Cortex of kidney (tissue), 1 donor: ENCODE measurements at places on chromosomes 4 and X.

DNA sequence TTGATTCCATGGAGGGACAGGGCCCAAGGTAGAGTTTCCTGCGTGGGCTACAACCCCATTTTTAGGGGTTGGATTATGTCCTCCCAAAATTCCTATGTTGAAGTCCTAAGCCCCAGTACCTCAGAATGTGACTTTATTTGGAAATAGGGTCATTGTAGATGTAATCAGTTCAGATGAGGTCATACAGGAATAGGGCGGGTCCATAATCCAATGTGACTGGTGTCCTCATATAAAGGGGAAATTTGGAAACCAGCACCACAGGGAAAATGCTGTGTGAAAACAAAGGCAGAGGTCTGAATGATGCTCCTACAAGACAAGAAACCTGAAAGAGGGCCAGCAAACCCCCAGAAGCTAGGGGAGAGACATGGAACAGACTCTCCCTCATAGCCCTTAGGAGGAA is 31.1 kb upstream of the MAMLD1 start:
- DNase-seq = no peak

GRCh38 chr4:2497931-2498330 is 29.0 kb downstream of the RNF4 start:
- no peak for DNase-seq

DNA sequence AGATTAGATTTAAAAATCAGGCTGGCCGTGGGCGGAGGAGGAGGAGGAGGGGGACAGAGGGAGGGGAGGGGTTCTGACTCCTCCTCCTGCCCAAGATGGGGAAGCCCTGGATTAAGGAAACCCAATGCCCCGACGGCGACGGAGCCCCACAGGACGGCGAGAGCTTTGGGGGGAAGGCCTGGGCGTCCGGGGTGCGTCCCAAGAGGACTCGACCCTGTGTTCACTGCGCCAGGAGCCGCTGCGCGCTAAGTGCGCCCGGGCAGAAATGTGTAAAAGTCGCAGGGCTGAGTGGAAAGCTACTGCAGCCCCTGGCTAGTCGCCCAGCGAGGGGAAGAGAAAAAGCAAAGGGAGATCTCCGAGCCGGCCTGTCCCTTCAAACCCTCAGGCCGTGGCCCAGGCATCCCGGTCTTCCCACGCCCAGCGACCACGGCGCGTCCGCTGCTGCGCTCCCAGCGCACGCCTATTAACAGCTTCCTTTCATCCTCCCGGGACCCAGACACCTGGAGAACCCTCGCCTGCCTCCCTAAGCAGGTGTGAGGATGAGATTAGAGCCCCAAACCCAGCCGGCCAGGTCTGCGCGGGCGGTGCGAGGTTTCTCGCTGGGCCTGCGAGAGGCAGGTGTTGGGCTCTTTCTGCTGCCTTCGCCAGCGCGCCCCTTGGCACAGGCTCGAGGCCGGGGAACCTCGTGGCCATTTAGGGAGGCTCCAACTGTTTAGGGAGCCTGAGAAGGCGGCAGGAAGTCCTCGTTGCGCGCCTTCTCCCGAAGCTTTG is 1.4 kb upstream of the RPS6KA3 start:
- DNase-seq = no peak

- no peak for DNase-seq
Measured at GRCh38 chr4:53021754-53022512, 159.8 kb downstream of the RASL11B start.

GRCh38 chrX:20397587-20397986 is 130.9 kb upstream of the RPS6KA3 start:
- DNase-seq = no peak

GRCh38 chrX:118853596-118853995 is 30.0 kb downstream of the ZCCHC12 start:
- DNase-seq = no peak

DNA sequence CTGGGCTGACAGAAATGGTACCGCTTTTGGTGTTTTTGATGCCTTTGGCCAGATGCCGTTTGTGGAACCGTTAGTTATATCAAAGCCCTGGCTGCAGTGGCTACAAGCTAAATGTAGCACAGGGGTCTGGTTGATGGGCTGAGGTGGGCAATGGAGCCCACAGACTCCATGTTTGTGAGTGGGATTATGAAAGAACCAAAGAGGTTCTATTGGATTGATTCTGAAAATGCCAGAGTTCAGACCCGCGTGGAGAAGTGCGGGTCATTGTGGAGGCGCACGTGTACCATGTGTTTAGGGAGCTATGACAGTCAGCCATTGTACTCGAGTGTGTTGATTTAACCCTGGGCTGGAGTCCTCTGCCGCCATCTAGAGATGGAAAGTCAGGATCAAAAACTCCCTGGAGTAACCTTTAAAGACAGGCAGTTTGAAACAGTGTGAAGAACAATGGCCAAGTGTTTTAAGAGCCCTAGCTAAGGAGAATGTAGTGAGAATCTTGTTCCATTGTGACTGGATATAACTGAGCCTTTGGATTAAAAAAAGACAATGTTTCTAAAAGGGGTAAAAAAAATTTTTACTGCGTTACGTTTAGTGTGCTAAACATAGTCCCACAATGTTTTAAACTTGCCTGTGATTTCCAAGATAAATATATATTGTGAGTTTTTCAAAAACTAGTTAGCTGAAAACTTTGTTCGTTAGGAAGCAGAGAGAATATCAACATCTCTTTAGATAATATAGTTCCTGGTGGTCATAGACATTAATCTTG is 12.7 kb downstream of the ART3 start:
- no peak for DNase-seq

DNA sequence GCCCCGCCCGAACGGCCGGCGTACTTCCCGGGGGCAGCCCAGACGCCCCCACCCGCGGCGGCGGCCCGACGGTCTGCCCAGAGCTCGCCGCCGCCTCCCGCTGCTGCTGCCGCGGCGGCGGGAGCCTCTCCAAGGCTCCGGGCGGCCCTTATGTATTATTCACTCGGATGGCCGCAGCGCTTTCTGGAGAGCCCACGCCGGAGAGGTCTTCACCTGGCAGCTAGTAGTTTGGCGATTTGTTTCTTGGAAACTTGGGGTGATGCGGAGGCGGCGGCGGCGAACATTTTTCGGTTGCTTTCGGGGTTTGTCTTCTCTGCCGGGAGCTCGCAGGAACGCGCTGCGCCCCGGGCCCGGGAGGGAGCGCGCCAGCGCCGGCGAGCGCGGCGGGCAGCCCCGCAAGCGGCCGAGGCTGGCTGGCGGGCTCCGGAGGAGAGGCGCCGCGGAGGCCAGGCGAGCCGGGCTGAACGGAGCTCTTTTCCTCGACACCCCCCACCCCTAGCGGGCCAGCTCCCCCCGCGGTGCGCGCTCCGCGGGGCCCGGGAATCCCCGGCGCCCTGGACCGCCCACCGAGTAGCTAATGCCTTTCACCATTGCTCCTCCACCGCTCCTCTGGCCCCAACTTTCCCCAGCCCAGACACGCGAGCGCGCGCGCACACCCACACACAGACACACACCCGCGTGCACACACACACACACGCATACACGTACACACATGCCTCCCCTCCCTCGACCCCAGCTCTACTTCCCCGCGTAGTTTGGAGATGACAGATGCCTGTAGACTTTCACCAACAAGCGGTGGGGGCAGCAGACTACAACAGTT is 113.5 kb downstream of the DHX15 start:
- DNase-seq = no peak

GRCh38 chr4:152530600-152530999 is 5.3 kb downstream of the FBXW7 start:
- no peak for DNase-seq
